ENCODE measurements at places on chromosomes 13 and 19.

DNA sequence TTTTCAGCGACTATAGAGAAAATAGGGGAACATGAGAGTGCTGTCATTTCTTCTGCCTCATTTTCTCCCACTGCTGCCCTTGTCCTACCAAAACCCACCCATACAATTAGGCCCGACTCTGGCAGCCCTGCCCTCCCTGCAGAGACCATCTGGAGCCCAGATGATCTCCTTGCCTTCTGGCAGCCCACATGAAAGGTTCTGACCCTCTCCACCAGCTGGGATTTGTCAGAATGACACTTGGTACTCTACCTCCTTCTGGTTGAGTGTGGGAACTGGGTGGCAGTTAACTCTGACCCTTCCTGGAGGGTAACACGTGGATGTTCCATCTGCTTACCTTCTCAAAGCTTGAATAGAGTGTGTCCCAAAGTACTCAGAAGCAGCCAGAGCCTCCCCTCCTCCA lies 21.0 kb upstream of the SIAH3 start:
- no peak for ATAC-seq

DNA sequence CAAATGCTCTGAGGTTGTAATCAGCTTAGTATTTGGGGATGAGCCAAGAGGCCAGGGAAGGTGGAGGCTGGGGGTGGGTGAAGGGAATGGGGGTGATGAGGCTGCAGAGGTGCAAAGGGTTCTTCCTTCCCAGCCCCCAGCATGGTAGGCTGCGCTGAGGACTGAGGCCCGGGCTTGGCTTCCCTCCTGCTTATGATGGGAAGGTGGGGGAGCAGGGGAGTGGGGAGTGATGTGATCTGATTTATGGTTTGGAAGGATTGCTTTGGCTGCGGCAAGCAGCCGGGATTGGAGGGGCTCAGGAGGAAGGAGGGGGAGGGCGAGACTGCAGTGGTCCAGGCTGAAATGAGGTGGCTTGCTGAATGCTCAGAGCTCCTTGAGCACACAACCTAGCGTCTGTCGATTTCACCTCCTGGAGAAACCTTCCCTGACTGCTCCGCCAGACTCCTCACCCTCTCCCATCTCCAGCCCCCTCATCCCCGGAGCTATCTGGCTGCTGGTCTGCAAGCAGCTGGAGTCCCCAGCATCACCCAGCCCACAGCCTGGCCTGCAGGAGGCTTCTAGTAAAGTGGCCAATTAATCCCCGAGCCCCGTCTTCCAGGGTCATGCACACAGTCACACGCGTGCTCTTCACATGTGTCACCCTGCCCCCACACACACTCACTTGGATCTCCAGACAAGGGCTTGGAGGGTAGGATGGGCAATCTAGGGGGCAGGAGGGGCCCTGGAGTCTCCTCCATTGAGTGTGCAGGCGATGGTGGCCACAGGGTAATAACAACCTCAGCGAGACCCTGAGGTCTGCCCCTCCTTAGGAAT lies 757 bp upstream of the CLEC11A start:
- no peak for ATAC-seq

- no peak for ATAC-seq
Observed at GRCh38 chr13:90103099-90103784, 1244.2 kb upstream of the MIR17HG start.

- no peak for ATAC-seq
Observed at GRCh38 chr13:32850316-32851052, 165.7 kb upstream of the KL start.

DNA sequence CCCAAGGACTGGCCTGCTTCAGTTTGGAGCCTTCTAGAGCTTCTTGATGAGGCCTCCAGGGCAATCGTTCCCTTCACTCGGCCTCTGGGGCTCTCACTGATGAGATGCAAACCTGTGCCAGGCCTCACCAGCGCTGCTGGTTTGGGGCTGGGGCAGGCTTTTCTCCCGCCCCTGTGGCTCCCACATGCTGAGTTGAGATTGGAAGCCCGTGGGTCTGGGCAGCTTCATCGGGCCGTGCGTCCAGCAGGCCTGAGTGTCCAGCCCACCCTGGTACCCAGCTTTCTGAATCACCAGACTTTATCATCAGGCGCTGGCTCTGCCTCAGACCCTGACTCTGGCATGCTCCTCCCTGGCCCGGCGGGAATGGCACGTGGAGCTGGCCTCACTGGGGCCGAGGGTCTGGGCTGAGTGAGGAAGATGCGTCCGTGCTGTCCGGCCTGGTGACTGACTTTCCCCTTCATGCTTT lies 4.3 kb downstream of the CALM3 start:
- no peak for ATAC-seq

DNA sequence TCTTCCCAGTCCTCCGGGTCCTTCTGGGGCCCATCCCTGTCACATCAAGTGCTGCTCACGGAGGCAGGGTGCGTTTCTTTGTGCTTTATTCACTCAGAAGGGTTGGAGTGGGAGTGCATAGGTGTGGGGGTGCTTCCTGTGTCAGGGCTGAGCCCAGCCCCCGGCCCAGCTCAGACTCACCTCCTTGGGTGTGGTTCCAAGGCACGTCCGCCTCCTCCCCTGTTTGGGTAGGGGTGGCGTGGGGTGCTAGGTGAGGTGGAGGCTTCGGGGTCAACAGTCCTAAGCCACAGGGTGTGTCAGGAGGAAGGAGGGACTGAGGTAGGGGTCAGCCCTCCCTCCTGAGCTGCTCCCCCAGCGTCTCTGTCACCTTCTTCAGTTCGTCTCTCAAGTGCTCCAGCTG lies 3.1 kb downstream of the CCER2 start:
- no peak for ATAC-seq

GRCh38 chr19:34141025-34141424 lies 31.3 kb upstream of the LSM14A start:
- no peak for ATAC-seq

GRCh38 chr13:99326012-99326411 lies 18.8 kb upstream of the GPR183 start:
- no peak for ATAC-seq

- ATAC-seq: no peak
Observed at GRCh38 chr19:28914173-28914572, 298.8 kb downstream of the UQCRFS1 start.

GRCh38 chr19:6834433-6834832 lies 52.9 kb upstream of the ADGRE1 start:
- ATAC-seq: no peak

- no peak for ATAC-seq
Observed at GRCh38 chr19:32124585-32124984, 220.8 kb upstream of the ZNF507 start.

DNA sequence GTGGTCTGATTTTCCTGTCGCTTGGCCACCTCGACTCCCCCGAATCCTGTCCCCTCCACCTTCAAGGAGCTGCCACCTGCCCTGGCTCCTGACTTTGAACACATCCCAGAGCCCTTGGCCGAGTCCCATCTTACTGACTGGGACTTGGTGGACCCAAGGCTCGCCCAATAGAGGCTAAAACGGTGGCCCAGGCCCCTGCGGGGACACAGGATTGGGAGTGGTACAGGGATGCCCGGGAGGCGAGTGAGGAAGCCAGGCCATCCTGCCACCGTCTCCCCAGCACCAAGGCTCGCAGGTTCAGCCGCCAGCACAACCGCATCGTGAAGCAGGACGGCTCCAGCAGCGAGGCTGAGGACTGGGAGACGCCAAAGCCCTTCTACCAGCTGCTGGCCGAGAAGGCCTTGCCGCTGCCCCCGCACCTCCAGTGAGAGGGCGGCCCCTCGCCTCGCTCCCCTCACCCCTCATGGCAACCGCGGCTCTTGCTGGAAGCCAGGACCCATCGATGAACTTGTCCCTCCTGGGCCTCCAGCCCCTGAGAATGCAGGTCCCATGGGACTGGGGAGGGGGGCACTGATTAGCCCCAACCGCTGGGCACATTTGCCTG lies 5.3 kb downstream of the SIX5 start:
- no peak for ATAC-seq

GRCh38 chr19:11279505-11280236 lies 16.3 kb upstream of the TSPAN16 start:
- ATAC-seq: peak; percentile 20

GRCh38 chr13:34591900-34592529 lies 350.1 kb upstream of the NBEA start:
- no peak for ATAC-seq
